Bronchial smooth muscle cell (primary cell): ENCODE measurements at places on chromosomes 4 and X. TPM values are rescaled to one million over a fixed set of nuclear protein-coding genes. Genes with fewer than 3 reads are reported as not detected.

CNGA1 gene
- not detected in 2 replicates for total RNA-seq

BTK gene
- total RNA-seq, result not detected in 2 replicates

ERAS gene
- not detected in 2 replicates for total RNA-seq

RBBP7 gene
- 115 and 129 TPM in 2 replicates for total RNA-seq

NPY2R gene
- not detected in 2 replicates for total RNA-seq

PRPS2 gene
- 18.9 and 30.1 TPM in 2 replicates for total RNA-seq

GPRIN3 gene
- under 0.01 TPM in 1 of 2 replicates, not detected in the other for total RNA-seq

DCAF4L1 gene
- total RNA-seq, result under 0.01 TPM in 1 of 2 replicates, not detected in the other

CXCL9 gene
- total RNA-seq, result not detected in 2 replicates

EPHA5 gene
- 0.52 and 0.79 TPM in 2 replicates for total RNA-seq

C4orf51 gene
- not detected in 2 replicates for total RNA-seq

MAGEA6 gene
- not detected in 2 replicates for total RNA-seq

DCAF12L2 gene
- total RNA-seq, result under 0.01 TPM in 1 of 2 replicates, not detected in the other

SULT1B1 gene
- total RNA-seq, result 0.32 TPM in 1 of 2 replicates, not detected in the other

FRG1 gene
- 10.4 and 25.8 TPM in 2 replicates for total RNA-seq

ANOS1 gene
- 0.26 TPM in 1 of 2 replicates, not detected in the other for total RNA-seq

GPR78 gene
- total RNA-seq, result 0.63 and 1.1 TPM in 2 replicates

TMEM31 gene
- not detected in 2 replicates for total RNA-seq

DMP1 gene
- total RNA-seq, result not detected in 2 replicates

CTAG2 gene
- not detected in 2 replicates for total RNA-seq

TIGD2 gene
- total RNA-seq, result 2.7 and 8.4 TPM in 2 replicates

CCKAR gene
- 6.0 and 45.9 TPM in 2 replicates for total RNA-seq

ZGRF1 gene
- 2.8 and 3.9 TPM in 2 replicates for total RNA-seq

NRK gene
- total RNA-seq, result 0.34 and 0.47 TPM in 2 replicates

MAGEH1 gene
- 26.4 and 27.6 TPM in 2 replicates for total RNA-seq

PAGE5 gene
- not detected in 2 replicates for total RNA-seq

SLC25A43 gene
- total RNA-seq, result 11.3 and 17.8 TPM in 2 replicates

SSX3 gene
- not detected in 2 replicates for total RNA-seq

STOX2 gene
- 1.1 and 2.2 TPM in 2 replicates for total RNA-seq

HPGD gene
- total RNA-seq, result 0.34 and 0.47 TPM in 2 replicates

EMCN gene
- total RNA-seq, result not detected in 2 replicates

GC gene
- not detected in 2 replicates for total RNA-seq

PRDM5 gene
- total RNA-seq, result 14.5 and 15.4 TPM in 2 replicates

ERCC6L gene
- total RNA-seq, result 0.09 and 0.47 TPM in 2 replicates

RIPPLY1 gene
- not detected in 2 replicates for total RNA-seq

USP17L10 gene
- not detected in 2 replicates for total RNA-seq

RADX gene
- total RNA-seq, result 0.95 and 1.2 TPM in 2 replicates

GK2 gene
- not detected in 2 replicates for total RNA-seq

CENPI gene
- 2.2 and 4.7 TPM in 2 replicates for total RNA-seq

NSUN7 gene
- not detected in 2 replicates for total RNA-seq

UGT2B15 gene
- total RNA-seq, result not detected in 2 replicates

SEC24B gene
- total RNA-seq, result 8.2 and 9.1 TPM in 2 replicates
